ENCODE measurements at places on chromosomes 2 and 18.
A peak's percentile ranks its signal among the peaks of the same experiment; 100 is the strongest.

DNA sequence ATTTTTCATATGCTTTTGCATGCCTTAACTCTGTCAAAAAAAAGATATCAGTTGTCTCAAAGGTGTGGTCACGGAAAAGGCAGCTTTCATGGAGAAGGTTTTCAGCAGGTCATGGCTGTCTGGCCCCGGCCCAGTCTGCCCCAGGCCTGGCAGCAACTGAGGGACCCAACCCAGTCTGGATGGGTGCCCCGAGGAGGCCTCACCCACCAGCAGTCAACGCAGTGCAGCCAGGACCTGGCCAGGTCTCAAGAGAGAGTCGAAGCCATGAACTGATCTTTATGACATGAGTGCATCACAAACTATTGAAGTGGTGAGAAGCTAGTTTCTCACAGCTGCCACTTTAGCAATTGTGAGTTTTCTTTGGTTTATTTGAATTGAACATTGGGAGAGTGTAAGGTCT, 7.9 kb downstream of the TUBB6 start:
- DNase-seq, result no peak

DNA sequence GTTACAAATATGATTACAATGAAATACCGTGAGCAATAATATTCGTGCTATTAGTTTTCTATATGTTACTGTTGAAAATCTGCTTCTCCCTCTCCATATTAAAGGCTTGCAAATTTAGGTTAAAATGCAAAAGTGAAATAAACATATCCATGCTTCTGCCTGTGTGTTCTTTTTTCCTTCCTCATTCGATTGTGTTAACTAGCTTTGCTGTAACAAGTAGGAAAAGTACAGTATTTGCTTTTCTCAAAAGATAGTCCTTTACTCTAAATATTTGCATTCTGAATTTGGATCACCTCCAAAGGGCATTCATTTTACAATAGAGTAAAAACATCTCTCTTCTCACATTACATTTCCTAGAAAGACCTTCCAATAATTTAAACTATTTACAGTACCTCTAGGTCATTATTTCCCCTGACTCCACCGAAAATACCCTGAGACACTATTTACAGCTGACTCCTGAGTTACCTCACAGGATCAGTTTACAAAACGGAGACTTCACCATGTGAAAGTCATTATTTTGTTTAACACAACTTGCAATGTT, 835.0 kb upstream of the FANCL start:
- no peak for DNase-seq

DNA sequence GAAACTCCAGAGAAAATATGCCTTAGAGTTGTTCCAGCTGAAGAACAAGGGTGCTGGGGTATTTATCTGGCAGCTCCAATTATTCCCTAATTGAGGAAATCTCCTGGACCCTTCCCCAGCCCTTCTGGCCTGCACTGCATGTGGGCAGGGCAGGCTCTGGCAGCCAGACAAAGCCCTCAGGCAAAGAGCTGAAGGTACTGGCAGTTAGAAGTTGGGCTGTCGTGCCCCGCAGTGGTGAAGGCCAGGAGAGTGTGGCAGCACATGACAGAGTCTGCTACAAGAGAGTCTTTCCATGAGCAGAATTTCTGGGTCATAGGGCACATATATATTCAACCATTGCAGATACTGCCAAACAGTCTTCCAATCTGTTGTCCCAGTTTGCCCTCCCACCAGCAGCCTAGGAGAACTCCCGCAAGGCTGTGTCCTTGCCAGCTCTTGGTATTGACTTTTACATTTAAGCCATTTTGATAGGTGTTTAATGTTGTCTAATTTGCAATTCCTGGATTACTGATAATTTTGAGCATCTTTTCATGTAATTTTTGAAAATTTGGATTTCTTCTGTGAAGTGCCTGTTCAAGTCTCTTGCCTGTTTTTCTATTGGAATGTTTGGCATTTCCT, 26.6 kb downstream of the ONECUT2 start:
- DNase-seq, result no peak

- DNase-seq, result peak; percentile 46
These were observed 201.0 kb downstream of the SMAD7 start for GRCh38 chr18:48749768-48750167.

- no peak for DNase-seq
These were observed 18.3 kb downstream of the ZNF892 start for GRCh38 chr2:95225658-95226057.

DNA sequence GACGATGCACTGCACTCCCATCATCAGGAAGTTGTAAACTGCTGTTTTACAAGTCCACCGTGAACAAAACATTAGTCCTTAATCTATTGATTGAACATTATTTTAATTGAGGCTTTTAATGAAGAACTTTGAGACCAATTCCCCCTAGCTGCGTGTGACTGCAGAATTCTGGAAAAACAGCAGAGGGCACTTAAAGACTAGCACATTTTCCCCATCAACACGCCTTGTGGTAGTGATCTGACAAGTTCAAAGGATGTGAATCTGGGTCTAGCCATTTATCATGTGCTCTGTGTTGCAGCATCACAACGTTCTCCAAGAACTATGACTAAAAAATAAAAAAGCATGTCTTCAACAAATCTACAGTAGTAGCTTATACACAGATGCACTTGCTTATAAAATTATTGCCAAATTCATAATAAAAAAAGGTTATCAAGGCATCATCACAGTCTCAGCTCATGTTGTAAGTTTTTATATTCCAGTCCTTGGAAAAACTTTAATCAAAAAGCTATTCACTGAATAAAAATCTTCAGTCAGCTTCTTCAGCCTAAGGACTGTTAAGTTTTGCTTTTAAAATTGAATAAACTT, 35.8 kb downstream of the SKOR2 start:
- DNase-seq, result peak; percentile 20

- no peak for DNase-seq
These were observed 52.7 kb upstream of the SLC14A1 start for GRCh38 chr18:45671321-45671720.

DNA sequence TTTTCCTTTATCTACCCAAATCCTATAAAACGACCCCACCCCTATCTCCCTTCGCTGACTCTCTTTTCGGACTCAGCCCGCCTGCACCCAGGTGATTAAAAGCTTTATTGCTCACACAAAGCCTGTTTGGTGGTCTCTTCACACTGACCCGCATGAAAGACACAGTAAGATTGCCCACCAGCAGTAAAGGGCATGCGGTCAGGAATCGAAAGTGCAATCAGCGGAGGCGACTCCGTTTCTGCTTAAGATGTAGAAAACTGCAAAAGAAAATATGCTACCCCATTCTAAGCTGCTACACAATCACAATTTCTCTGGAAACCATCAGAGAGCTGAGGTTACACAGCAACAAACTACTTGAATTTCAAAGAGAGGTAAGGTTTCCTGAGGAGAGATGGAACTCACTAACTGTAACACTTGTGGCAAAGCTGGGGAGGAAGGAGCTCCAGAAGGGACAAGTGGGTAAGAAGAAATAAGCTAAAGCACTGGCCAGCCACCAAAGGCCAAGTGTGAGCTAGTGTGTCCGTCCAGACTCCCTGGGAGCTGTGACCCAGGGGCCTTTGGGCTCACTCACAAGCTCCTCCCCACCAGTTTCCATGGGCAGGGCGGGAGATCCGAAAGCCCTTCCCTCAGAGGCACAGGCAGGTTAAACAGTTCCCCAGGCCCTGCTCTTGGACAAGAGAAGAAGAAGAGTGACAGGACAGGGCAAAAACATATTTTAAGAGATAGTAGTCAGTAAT, 72.8 kb upstream of the TGFA start:
- DNase-seq, result no peak

- DNase-seq, result no peak
These were observed 563.9 kb downstream of the TMX3 start for GRCh38 chr18:68150961-68151360.

DNA sequence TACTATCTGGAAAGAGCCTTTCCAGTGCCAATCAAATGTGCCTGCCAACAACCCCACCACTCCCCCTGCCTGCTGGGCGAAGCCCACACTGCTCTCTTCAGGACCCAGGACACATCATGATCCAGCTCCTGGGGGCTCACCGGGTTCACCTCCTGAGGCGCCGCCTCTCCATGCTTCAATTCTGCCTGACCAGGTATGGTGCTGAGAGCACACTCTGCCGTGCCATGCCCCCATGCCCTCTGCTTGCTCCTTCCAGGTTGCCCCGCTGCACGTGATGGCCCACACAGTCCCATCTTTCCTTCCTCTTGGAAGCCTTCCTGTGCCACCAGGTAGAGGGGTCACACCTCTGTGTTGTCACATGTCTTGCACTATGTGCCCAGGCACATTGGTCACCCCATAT, 47.5 kb downstream of the ASB18 start:
- DNase-seq, result no peak

GRCh38 chr2:12538138-12538694, 178.5 kb upstream of the TRIB2 start:
- no peak for DNase-seq

DNA sequence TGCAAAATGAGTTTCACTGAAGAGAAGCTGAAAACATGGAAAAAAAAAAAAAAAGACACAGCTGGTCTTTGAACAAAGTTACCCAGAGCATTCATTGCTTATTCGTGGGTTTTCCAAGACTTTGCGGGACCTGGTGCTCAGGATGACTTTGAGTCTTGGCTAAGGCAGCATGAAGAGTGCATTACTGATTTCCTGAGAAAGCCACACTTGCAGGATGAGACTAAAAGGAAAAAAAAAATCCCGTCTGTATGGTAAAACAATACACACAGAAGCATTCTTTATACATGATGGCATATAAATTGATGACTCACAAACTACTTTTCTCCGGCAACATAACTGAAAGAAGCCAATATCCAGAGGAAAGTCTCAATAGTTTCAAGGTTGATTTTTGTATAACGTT, 195.4 kb downstream of the SPP2 start:
- DNase-seq, result no peak

GRCh38 chr2:196165016-196165415, 6.4 kb downstream of the STK17B start:
- no peak for DNase-seq

GRCh38 chr2:218093879-218094278, 24.8 kb downstream of the RUFY4 start:
- no peak for DNase-seq

DNA sequence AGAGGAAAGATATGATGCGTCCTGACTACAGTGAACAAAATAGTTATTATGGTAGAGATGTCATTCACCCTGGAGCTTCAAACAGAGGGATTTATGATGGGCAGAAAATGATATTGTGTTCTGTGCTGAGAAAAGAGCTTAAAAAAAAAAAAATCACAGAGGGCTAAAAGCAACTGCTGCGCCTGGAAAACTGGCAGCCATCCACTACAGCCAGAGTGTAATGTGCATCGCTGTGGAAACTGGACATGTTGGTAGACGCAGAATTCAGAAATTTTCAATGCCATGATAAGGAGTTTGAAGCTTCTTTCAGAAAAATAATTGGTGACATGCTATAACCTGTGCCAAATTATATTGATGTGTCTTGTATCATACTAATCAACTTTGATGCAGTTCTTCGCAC, 122.9 kb upstream of the SOX11 start:
- no peak for DNase-seq

- no peak for DNase-seq
These were observed 12.0 kb upstream of the DARS1 start for GRCh38 chr2:135997380-135997779.

GRCh38 chr2:103789381-103790095, 1027.7 kb downstream of the TMEM182 start:
- DNase-seq, result no peak

GRCh38 chr2:22887845-22888244, 497.1 kb upstream of the KLHL29 start:
- no peak for DNase-seq

- DNase-seq, result no peak
These were observed 1.3 kb downstream of the CEP68 start for GRCh38 chr2:65057391-65058052.

DNA sequence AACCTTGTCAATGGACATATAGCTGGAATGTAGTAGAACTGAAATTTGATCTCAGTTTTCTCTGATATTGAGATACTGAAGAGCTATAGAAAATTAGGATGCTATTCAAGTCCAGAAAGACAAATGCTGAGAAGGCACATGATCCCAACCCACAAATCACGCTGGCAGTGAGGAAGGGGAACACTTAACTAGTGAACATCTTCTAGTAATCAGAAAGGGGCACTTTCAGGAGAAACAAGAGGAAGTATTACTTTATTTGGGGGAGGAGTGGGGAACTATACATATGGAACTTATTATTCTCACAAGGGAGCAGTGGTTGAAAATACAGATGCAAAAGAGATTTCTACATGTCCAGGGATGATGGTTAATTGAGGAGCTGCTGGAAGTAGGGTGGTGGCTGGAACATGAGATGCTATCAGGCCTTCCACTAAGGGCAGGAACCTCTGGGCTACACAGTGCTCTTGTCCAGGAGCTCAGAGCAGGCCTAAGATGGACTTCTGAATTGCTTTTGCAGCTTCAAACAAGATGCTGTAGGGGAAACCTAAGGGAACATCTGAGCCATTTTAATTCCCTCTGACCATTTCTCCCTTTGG, 79.3 kb downstream of the TGFA start:
- DNase-seq, result no peak

DNA sequence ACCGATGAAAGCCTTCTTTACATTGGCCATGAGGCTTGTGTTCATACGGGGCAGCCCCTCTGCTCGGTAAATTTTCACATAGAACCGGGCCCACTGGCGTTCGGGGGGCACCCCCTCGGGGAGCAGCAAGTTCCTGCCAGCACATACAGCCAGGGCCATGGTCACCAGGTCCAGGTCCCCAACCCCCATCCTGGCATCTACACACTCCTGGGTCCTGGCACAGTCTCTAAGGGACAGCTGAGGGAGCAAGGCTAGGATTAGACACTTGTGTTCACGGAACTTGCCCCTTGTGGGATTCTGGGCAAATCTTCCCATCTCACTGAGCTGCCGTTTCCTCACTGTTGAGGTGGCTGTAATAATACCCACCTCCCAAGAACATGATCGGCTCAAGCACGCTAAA, 5.6 kb upstream of the OTOF start:
- DNase-seq, result no peak

DNA sequence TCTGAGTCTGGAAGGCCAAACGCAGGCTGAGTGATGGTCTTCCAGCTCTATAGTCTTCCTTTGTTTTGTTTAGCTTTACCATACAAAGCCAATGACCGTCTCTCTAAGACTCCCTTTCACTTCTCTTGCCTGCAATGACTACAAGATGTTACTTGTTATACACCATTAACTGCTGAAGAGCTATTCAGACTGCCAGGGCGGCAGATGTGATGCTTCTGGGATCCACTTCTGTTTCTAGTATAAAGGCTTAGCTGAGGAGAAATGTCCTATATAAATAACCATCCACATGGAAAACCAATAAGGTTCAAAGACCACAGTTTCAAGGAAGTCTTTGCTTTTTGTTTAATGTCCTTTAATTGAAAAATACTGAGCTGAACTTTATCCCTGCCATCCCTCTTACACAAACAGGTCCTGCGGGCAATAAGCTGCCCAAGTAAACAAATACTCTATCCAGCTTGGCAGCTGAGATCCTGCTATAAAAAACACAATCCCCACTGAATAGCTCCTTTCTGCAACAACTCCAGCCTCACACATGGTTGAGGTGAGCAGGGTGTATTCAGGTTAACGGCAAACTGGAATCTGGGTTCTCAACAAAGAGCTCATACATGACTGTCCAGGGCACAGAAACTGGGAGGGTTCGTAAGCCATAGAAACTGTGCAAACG, 124.6 kb downstream of the VIT start:
- no peak for DNase-seq
